Karpas-422 (cell line): ENCODE measurements at places on chromosomes 11 and 22.

DNA sequence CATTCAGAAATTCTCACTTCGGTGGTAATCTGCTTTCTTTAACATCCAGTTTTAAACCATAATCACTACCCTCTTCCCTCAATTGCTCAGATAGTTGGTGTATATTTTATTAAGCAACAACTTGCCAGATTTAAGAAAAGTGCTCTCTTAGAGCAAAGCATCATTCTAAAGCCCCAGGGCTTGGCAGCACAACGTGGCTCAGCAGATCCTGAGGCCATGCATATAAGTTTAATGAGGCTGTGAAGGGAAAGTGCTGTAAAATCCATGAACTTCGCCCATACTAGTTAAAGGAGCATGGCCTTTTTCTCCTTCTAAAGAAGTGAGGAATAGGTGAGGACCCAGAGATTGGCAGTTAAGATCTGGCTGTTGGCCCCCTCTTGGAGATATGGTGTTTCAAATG is 482.3 kb upstream of the CCDC90B start:
- no peak for DNase-seq

DNA sequence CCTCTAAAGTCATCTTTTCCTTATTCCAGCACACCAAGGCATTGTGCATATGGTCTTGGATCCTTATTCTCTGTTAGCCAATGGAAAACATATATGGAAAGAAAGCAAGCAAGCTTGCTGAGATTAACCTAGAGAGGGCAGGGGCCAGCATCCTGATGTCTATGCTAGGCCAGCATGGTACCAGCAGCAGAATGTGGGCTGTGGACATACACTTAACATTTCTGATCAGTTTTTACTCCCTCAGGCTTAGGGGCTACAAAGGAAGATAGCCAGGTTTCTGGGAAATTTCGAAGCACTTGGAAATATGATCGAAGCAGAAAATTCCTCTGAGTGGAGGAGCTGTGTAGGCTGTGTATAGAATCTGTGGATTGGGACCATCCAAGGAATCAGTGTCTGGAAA is 67.0 kb downstream of the ST3GAL4 start:
- no peak for DNase-seq

- no peak for DNase-seq
Observed at GRCh38 chr11:107293677-107294344, 163.8 kb downstream of the CWF19L2 start.

- DNase-seq, result no peak
Observed at GRCh38 chr22:43946384-43946667, 8.9 kb upstream of the SAMM50 start.

DNA sequence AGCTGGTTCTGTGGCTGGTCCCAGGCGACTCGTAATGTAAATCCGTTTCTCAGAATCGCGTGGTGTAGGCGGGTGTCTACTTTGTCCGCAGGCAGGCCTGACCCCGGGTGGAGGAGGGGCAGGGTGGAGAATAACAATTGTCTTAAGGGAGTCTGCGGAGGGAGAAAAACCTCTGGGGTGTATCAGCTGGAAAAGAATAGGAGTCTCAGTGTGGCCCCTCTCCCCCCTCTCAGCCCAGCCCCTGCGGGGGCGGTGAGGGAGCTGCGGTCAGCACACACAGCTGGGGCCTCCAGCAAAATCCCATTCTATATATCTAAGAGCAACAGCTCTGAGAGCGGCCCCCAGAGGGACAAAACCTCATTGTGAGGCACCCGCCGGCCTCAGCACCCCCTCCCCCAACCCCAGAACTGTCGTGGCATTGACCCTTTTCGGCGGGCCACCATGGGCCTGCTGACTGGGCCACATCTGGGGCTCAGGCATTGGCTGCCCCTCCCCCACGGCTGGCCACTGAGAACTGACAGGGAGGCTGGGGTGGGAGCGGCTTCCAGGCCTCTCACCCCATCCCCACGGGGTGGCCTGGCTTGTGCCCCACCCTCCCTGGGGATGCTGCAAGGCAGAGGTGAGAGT is 2.7 kb upstream of the MYRF start:
- DNase-seq, result no peak

GRCh38 chr11:34602245-34602644 is 18.6 kb upstream of the EHF start:
- no peak for DNase-seq

DNA sequence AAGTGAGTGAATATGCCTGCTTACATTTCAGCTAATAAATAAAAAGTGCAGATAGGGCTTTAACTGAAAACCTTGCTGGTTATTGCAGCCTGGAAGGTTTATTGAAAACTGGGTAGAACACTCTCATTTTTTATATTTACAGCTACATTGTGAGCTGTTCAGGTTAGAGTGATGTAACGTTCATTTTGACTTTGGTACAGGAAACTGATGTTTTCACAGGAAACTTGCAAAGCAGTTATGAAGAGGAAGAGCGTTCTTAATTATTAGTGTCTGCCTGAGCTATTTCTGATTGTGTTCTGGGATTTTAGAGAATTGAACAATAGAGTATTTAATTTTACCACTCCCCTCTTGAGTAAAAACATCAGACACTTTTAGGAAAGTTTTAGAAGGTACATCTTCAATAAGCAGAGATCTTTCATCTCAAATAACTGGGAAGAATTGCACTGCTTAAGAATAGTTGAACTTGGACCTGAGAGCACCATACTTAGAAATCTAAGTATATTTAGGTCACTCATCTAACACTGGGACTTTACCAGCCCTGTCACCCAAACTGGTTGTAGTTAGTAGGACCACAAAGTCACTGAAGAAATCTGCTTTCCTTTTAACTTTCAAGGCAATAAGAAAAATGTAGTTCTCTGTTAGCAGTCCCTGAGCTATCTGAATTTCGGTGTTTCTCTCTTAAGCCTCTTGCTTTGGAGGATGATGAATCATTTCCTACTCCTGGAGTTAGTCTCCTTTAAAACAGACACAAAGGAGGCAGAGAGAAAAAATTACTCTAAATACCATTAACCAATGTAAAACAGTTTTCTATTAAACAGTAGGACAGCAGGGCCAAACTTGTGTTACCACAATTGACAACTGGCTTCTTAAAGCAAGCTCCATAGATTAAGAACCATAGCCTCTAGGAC is 128.6 kb upstream of the DDI1 start:
- DNase-seq, result peak; percentile 83

- DNase-seq, result no peak
Observed at GRCh38 chr11:34823197-34823596, 93.0 kb downstream of the APIP start.

GRCh38 chr22:35686298-35686697 is 31.4 kb upstream of the APOL5 start:
- DNase-seq, result no peak

DNA sequence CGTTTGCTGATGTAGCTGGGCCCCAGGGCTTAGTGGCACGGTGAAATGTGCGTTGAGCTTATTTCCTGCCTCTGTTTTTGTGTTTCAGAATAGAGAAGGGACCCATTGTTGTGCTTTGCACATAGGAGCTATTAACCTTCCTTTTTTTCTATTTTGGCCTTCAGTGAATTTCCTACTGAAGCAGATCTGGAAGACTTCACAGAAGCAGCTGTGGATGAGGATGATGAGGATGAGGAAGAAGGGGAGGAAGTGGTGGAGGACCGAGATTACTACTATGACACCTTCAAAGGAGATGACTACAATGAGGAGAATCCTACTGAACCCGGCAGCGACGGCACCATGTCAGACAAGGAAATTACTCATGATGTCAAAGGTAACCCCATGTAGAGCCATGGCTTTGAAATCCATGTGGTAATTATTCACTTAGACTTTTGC is 37.4 kb upstream of the ST14 start:
- no peak for DNase-seq

DNA sequence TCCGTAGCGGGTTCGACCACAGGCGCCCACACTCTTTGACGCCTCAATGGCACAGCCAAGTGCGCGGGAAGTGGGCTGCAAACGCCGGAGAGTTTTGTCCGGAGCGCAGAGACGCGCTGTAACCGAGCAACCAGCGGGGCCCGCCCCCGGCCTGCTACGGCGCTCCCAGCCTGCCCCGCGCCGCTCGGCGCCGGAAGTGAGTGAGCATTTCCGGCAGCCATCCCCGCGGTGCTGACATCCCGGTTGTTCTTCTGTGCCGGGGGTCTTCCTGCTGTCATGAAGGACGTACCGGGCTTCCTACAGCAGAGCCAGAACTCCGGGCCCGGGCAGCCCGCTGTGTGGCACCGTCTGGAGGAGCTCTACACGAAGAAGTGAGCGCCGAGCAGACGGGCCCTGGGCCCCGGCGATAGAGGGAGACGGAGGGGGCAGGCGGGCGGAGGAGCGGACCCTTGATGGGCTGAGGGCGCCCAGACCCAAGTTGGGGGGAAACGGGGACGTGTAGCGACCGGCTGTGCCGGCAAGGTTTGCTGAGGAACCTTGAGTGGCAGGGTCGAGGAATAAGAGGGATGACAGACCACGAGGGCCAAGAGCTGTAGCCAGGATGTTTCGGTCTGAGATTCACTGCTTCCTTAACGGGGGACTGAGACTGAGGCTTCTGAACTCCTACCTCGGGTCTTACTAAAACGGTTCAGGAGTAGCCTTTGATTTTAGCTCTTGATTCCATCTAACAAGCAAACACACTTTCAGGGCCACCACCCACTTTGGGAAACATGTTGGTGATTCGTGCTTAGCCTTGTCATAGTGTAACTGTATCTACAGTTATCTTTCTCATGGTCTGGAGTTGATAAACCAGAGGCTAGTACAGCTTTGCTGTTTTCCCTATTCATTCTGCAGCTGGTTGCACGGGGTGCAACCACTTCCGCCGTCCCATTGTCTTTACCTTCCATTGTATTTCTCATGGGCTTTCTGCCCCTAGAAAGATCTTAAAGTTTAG is at the start of gene PSMD13:
Gene PSMD13, plus strand, starts transcription at position 203 of the 994 bp plus-strand sequence. Its CDS starts 74 bp downstream, at position 277.
- peak; percentile 95 for DNase-seq

DNA sequence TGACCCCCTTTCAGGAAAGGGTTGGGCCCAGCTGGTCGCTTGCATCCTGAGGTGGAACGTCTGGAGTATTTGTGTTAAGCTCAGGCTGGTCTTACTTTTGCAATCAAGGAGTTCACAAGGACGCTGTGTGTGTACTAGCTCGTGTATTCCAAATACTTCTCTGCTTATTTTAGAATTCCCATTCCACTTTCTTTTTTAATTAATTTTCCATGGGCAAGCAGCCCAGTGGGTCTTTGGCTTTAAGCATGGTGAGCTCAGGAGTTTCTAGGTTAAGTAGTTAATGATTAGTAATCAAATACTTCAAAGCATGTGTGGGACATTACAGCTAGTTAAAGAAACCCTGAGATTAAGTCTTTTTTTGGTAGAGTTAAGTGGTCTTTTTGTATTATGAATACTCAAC is 68.6 kb downstream of the CSNK2A3 start:
- DNase-seq, result no peak

GRCh38 chr11:77374611-77375031 is 73.1 kb upstream of the GDPD4 start:
- DNase-seq, result no peak

DNA sequence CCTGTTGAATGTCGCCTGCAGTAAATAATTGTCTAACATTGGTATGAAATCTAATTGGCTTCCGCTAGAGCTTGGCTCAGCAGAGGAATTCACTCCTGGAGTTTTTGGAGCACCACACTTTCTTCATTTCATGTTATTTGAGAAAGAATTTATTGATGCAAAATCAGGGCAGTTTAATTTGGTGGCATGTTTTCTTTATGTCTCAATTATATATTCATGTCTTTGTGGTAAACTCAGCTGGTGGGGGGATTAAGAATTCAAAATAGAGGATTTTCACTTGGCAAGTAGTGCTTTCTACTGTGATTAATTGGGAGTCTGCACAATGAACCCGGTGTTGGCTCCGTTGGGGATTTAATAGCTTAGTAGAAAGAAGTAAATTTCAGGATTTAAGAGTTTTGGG is 784.4 kb downstream of the NTM start:
- no peak for DNase-seq

- DNase-seq, result no peak
Observed at GRCh38 chr11:77082838-77083565, 16.2 kb downstream of the CAPN5 start.

- no peak for DNase-seq
Observed at GRCh38 chr22:16989915-16990314, 18.1 kb downstream of the GAB4 start.

- DNase-seq, result peak; percentile 84
Observed at GRCh38 chr11:128624269-128625175, 37.2 kb upstream of the ETS1 start.

DNA sequence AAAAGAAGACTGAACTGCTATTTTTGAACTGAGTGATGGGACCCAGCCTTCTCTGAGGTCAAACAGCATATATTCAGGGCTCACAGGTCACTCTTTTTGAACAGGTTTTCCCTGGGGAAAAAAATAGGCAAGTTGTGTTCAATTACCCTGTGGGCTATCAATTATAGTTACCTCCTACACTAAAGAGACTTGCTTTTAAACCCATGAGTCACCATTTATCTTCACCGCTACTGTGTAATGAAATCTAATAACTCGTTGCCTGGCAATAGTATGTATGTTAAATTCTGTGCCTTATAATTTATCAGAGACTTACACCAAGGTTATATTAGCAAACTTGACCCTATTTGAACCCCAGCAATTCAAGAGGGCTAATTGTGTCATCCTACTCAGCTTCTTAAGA is 98.5 kb downstream of the CYP2R1 start:
- no peak for DNase-seq

- DNase-seq, result no peak
Observed at GRCh38 chr11:71386202-71386601, 62.0 kb downstream of the DHCR7 start.

DNA sequence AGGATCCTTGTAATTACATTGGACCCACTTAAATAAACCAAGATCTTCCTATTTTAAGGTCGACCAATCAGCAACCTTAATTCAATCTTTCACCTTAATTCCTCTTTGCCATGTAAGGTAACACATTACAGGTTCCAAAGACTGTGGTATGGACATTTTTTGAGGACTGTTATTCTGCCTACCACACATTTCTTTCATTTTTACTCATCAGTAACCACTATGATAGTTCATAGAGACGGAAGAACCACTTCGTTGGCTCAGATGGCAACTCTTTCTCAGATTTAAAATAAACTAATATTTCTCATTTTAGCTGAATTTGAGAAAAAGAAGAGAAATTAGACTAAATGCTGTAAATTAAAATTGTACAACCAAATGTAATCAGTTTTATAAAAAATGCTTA is 96.3 kb downstream of the PAX6 start:
- DNase-seq, result no peak

DNA sequence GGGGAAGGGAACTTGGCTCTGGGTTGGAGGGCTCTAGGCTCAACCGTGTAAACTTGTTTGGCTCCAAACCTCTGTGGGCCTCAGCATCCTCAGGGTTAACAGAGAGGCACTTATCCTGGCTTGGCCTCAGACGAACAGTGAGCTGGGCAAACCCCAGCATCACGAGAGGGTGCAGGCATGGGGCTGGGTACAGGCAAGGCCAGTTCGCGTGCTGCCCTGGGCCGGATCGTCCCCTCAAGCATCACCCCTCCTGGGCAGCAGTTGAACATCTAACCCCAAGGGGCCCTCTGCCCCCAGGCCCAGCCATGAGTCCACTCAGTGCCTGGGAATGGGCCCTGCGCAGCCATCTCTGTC is 1.9 kb downstream of the EHBP1L1 start:
- DNase-seq, result no peak

- DNase-seq, result peak; percentile 81
Observed at GRCh38 chr11:46247659-46248058, 29.8 kb upstream of the CREB3L1 start.

- DNase-seq, result no peak
Observed at GRCh38 chr11:111570796-111571195, 30.3 kb downstream of the LAYN start.

GRCh38 chr22:21594865-21595452 is 27.4 kb downstream of the UBE2L3 start:
- no peak for DNase-seq
